ENCODE measurements at places on chromosomes 2 and 18.

DNA sequence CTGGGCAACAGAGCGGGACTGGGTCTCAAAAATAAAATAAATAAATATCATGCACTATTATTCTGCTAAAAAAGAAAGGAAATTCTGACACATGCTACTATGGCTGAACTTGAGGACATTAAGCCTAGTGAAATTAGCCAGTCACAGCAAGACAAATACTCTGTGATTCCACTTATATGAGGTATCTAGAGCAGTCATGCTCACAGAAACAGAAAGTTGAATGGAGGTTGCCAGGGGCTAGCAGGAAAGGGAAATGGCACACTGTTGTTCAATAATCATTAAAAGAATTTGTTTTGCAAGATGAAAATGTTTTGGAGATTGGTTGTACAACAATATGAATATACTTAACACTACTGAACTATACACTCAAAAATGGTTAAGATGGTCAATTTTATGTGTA lies 60.8 kb downstream of the NCKAP1 start:
- DNase-seq = no peak

DNA sequence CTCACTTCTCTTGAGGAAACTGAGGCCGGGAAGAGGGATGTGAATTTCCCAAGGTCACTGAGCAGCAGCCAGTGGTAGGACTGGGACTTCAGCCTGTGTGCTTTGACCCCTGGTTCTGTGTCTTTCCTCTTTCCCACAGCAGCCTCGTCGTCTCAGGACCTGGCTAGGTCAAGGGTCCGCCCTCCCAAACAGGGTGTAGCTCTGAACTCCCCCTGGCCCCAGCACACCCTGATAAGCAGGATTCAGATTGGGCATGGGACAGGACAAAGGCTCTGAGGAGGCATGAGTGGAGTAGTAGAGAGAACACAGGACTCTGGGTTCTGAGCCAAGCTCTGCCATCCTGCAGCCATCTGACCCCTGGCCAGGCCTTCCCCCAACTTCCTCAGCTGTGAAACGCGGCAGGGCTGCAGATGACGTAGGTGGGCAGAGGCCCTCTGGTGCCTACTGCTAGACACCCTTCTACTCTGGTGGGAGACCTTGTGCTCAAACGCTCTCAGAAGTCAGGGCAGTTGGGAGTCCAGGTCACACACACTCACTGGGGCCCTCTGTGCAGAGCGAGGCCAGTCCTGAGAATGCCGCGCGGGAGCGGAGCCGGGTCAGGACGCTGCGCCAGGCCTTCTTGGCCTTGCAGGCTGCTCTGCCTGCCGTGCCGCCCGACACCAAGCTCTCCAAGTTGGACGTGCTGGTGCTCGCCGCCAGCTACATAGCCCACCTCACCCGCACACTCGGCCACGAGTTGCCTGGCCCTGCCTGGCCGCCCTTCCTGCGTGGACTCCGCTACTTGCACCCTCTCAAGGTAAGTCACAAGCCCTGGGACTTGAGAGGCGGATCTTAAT lies 984 bp downstream of the TCF23 start:
- no peak for DNase-seq

DNA sequence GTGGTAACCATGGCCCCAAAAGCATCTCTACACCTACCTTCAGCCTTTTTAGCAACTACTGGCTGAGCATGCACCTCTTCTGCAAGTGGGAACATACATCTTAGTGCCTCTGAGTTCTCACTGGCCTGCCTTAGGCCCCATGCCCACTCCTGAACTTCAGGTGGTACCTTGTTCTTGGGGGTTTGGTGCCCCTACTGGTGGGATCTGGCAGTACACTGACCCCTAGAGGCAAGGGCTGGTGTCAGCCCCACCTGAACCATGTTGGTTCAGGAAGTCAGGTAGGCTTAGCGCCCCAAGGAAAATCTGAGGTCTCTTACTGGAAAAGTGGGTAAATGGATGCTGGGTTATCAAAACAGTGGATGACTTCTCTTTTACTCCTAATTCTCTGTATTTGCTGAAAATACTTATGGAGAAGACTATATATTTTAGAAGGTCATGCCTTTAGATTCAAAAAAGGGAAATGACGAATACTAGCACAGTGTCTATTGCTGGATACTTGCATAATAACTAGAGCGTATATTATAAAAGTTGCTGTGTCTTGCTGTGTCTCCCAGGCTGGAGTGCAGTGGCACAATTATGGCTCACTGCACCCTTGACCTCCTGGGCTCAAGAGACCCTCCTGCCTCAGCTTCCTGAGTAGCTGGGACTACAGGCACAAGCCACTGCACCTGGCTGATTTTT lies 84.6 kb downstream of the RAB31 start:
- no peak for DNase-seq

DNA sequence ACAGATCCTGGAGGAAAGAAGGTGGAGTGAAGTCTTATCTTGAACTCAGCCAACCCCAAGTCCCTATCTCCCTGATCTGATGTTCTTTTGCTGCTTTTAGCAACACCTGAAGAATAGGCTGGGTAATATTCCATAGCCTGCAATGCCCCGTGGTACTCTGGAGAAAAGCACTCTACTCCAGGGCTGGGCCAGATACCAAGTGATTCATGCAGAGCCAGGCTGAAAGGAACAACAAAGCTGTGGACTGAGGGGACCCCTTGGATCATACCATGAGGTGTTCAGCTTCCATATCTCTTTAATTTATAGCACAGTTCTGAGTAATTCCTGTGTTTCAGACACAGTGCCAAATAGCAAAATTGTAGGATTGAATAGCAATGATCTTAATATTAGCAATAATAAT lies 130.6 kb downstream of the NXPH2 start:
- DNase-seq = no peak

DNA sequence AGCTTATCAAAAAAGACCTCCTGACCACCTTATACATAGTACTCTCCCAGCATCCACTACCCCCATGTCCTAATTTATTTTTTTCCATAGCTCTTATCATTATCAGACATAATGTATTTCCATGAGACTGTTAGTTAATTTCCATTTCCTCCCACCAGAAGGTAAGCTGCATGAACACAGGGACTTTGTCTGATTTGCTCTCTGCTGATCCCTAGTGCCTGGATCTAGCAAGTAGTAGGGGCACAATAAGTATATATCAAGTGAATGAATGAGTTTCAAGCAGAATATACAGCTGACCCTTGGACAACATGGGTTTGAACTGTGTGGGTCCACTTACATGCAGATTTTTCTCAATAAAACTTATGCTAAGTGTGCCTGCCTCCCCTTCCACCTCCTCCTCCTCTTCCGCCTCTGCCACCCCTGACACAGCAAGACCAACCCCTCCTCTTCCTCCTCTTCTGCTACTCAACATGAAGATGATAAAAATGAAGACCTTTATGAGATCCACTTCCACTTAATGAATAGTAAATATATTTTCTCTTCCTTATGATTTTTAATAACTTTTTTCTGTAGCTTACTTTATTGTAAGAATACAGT lies 53.8 kb downstream of the CTAGE1 start:
- no peak for DNase-seq

GRCh38 chr18:46213295-46213694 lies 109.1 kb downstream of the HAUS1 start:
- DNase-seq = no peak

DNA sequence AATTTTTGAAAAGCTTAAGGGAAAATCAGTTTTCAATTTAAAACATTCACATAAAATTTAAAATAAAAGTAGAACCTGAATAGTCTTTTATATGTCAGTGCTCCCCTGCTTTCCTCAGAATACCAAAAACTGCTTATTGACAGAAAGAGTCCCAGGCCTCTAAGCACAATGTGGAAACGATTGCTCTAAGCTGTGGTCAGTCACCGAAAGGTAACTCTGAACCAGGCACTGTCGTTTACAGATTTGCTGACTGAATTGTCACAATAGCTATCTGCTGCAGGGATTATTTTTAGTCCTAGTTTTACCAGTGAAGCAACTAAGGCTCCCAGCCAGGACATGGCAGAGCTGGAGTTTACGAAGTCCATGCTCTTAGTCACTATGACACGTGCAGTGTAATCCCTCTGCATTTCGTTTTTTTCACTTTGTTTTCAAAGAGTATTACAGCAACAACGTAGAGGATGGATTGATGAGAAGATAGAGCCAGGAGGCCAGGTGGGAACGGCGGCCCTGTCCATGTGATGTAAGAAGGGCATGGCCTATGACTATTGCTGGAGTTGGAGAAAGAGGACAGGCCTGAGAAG lies 28.1 kb upstream of the TMEM247 start:
- no peak for DNase-seq

DNA sequence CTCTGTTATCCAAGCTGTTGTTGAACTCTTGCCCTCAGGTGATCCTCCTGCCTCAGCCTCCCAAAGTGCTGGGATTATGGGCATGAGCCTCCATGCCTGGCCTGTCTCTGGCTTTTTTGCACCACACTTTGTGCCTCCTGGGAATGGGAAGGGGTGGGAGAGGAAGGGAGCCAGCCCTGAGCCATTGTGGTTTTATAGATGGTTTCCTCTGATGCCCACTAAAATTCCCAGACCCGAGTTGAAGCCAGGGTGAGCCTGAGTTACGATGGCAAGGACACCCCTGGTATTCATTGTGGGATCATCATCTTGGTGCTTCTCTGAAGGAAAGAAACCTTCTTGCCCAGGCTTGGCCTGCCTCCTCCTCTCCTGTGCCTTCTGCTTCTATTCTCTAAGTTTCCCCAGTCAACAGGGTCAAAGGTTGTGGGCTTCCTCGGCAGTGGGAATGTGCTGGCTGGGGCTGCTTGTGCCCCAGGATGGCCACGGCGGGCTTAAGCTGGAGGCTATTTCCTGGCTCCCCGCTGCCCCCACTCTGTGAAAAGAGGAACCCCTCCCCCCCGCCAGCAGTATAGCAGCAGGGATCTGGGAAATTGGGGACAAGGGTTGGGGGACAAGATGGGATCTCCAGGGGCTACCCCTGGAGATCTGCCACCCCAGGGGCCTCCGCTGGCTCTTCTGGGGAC lies 106.2 kb downstream of the STPG4 start:
- DNase-seq = no peak

GRCh38 chr2:44546459-44547127 lies 184.8 kb downstream of the CAMKMT start:
- no peak for DNase-seq

DNA sequence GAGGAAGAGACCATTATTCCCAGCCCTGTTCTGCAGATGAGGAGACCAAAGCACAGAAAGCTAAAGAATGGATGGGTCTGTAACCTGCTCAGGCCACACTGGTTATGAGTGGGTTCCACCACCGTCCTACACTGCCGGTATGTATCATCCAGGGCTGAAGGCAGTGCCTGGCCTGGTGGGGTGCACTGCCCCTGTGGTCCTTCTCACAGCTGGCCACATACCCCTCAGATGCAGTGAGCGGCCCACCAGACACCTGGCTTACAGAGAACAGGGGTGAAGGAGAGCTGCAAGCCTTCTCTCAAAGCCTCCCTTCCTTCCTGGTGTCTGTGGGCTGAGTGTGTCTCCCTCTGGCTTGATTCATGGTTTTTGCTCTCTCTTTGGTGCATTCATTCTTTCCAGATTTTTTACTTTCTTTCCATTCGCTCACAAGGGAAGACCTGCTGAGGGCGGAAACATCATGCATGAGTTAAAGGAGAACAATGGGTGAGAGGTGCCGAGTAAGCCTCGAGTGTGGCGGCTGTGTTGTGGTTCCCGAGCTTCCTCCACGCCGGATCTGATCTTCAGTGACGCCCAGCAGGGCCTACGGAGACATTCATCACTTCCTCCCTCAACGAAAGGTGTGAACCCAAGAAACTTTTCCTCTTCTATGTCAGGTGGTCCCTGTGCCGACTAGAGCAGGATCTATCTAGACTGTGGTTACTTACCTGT lies 62.1 kb upstream of the REL start:
- DNase-seq = no peak

DNA sequence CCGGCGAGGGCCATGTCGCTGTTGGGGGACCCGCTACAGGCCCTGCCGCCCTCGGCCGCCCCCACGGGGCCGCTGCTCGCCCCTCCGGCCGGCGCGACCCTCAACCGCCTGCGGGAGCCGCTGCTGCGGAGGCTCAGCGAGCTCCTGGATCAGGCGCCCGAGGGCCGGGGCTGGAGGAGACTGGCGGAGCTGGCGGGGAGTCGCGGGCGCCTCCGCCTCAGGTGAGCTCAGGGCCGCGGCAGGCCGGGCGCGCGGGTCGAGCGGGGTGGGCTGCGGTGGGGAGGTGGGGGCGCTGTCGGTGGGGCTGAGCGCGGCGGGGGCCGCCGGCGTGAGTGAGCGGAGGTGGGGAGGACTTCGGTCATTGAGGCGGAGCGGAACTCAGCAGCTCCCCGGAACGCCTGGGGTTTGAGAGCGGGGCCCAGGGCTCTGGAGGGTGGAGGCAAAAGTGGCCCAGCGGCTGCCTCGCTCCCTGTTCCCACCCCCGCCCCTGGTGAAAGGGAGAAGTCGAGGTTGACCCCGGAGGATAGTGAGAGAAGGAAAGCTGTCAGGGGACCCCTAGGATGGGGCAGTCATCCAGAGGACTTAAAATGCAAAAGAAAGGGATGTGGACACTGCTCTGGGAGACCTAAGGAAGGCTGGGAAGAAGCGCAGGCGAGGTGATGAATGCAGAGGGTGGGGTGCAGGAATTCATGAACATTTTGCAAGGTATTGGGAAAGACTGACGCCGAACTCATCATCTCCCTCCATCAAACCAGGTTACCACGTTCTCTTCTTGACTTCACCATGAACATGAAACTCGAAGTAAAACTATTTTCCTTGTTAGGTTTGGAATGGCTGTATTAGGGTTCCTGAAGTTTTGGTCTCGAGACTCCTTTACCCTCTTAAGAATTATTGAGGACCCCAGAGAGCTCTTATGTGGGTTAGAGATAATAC lies 633 bp downstream of the MALT1 start:
- DNase-seq = peak; percentile 47

DNA sequence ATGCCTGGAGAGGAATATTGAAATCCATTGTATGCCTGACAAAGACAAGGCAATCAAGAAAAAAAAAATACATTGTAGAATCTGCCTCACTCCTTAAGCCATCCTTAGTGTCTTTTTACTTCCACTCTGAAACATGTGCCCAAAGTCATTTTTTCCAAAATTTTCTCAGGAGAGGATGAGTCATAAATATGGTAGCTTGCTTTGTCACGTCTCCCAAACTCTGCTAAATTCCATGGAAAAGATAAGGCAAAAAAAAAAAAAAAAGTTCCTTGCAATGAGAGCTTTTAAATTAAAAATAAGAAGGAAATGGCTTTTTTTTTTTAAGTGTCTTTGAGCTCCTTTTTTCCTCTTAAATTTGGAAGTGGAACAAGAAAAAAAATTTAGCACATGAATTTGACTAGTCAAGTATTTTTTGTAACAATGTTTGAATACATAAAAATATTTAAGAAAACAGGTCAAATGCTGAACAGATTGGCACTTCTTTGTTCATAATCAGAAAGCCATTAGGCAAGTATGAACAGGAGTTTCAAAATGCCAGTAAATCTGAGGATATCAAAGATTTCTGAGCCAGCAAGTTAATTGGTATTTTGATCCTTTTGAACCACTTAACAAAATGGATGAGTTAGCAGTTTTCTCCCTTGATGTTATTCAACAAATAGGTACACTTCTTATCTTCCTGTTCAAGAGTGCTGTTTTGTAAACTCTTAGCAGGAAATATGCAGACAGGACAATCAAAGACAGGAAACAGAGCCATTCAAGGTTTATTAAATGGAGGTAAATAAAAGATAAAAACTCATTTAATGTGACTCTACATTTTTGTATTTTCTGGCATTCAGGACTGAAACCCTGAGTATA lies 247.3 kb upstream of the SP5 start:
- DNase-seq = no peak
